ENCODE measurements at places on chromosomes 6 and 20. TPM values are rescaled to one million over a fixed set of nuclear protein-coding genes. Genes with fewer than 3 reads are reported as not detected.

STMN3 gene
- 13.6 TPM for polyA plus RNA-seq

CLPSL2 gene
- polyA plus RNA-seq, result not detected

LRRC73 gene
- 0.87 TPM for polyA plus RNA-seq

RRAGD gene
- polyA plus RNA-seq, result 17.1 TPM

DLL1 gene
- polyA plus RNA-seq, result 6.2 TPM

EYS gene
- polyA plus RNA-seq, result 0.07 TPM

TMEM244 gene
- polyA plus RNA-seq, result not detected

TAAR1 gene
- polyA plus RNA-seq, result not detected

RAD21L1 gene
- not detected for polyA plus RNA-seq

IPCEF1 gene
- 1.6 TPM for polyA plus RNA-seq

VSX1 gene
- polyA plus RNA-seq, result not detected

IYD gene
- 0.26 TPM for polyA plus RNA-seq

COL11A2 gene
- polyA plus RNA-seq, result 0.32 TPM

MUCL3 gene
- 0.47 TPM for polyA plus RNA-seq

DDO gene
- polyA plus RNA-seq, result 2.2 TPM

SAPCD1 gene
- polyA plus RNA-seq, result 1.3 TPM

SS18L1 gene
- 14.6 TPM for polyA plus RNA-seq

MAFB gene
- 161 TPM for polyA plus RNA-seq

ANGPT4 gene
- polyA plus RNA-seq, result 0.65 TPM

CNR1 gene
- 3.5 TPM for polyA plus RNA-seq

C20orf144 gene
- 0.05 TPM for polyA plus RNA-seq

MAS1 gene
- 0.01 TPM for polyA plus RNA-seq

C20orf141 gene
- polyA plus RNA-seq, result not detected

CD93 gene
- 17.9 TPM for polyA plus RNA-seq

PRDM1 gene
- 2.3 TPM for polyA plus RNA-seq

OLIG3 gene
- not detected for polyA plus RNA-seq

CRISP3 gene
- polyA plus RNA-seq, result 0.59 TPM
